ENCODE measurements at places on chromosomes 16 and 17.

DNA sequence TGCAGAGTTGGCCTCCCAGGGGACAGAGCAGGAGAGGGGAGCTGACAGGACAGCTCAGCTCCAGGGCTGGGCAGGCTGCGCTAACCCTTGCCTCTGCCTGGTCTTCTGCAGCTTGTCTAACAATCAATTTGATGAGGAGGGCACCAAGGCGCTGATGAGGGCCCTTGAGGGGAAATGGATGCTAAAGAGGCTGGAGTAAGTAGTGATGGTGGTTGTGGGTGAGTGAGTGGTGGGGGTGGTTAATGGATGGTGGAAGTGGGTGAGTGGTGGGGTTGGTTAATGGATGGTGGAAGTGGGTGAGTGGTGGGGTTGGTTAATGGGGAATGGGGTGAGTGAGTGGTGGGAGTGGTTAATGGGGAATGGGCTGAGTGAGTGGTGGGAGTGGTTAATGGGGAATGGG, 22.0 kb upstream of the CPNE2 start:
- DNase-seq, result no peak

GRCh38 chr17:39014795-39015545, 47.8 kb upstream of the FBXO47 start:
- DNase-seq, result no peak

DNA sequence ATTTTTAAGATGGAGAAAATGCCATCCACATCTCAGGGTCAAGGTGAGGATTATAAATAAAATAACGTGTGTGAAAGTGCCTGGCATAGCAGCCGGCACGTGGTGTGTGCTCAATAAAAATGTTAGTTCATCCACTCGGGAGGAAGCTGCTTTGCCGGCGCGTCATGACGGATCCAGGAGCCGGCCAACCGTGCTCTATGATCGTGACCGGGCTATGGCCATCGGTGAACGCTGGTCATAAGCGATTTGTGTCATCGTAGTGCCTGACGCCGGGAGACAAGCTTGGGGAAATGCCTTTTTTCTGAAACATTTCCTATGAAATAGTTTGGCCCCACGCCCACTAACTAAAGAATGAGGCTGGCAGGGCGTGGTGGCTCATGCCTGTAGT, 74.0 kb downstream of the CMC2 start:
- no peak for DNase-seq

GRCh38 chr17:15267996-15268395, 2.9 kb upstream of the PMP22 start:
- DNase-seq, result no peak

- DNase-seq, result peak; percentile 42
Observed at GRCh38 chr17:80475910-80476876, at the start of gene NPTX1. Gene NPTX1 (minus strand): TSS chr17:80476607. CDS start chr17:80476446, 161 bp downstream.
